ENCODE measurements at places on chromosomes 5 and 9.

DNA sequence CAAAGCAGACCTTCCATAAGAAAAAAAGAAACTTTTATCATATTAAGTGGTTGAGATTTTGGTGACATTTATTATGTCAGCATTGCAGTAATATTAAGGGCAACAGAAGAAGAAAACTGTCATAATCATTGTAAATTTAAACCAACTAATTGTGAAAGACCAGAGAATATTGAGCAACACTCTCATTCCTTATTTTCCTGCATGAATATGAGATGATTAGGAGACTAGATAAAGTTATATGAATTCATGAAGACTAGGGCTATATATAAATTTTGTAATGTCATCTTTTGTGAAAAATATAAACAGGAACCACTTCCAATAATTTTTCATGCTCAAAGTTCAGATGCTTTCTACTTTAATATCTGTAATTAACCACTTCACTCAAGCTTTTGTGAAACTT lies 974.5 kb upstream of the CDH10 start:
- DNase-seq: no peak

GRCh38 chr5:8413975-8414374 lies 545.0 kb downstream of the MTRR start:
- DNase-seq: no peak

DNA sequence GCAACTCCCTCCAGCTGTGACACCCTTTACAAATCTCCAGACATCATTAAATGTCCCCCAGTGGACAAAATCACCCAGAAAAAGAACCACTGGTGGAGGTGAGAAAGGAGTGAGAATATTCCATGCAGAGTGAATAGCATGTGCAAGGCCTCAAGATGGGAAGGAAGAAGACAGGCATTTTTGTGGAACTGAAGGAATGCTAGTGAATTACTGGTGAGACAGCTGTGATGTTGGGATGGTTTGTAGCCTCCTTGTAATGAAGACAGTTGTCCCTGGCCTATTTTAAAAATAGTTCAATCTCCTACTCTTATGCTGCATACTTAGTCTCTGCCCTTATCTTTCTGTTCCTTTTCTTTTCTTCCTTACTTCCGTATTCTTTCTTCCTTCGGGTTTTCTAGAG lies 124.9 kb upstream of the RPS23 start:
- DNase-seq: no peak

DNA sequence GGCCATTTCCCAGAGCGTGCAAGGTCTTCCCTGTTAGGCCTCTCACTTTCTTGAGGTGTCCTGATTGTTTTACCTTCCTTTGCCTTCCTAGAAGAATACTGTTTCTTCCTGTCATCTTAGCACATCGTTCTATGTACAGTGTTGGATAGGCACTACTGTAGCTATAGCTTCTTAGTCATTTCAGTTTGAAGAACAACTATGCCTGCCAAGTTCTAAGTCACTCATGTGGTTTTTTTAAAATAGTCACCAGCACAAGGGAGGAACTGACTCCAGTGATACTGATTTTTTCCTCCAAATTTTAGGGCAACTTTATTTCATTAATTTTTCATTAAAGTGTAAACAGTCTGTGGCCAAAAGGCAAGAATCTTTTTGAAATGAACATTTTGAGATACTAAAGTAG lies 122.4 kb upstream of the NR5A1 start:
- no peak for DNase-seq

- DNase-seq: no peak
Measured at GRCh38 chr9:7196467-7196866, 438.7 kb downstream of the KDM4C start.

- DNase-seq: no peak
Measured at GRCh38 chr5:15789642-15790041, 289.7 kb downstream of the FBXL7 start.

- no peak for DNase-seq
Measured at GRCh38 chr5:40480392-40480791, 199.3 kb upstream of the PTGER4 start.

GRCh38 chr9:128886211-128886891 lies 4.4 kb downstream of the LRRC8A start:
- no peak for DNase-seq

DNA sequence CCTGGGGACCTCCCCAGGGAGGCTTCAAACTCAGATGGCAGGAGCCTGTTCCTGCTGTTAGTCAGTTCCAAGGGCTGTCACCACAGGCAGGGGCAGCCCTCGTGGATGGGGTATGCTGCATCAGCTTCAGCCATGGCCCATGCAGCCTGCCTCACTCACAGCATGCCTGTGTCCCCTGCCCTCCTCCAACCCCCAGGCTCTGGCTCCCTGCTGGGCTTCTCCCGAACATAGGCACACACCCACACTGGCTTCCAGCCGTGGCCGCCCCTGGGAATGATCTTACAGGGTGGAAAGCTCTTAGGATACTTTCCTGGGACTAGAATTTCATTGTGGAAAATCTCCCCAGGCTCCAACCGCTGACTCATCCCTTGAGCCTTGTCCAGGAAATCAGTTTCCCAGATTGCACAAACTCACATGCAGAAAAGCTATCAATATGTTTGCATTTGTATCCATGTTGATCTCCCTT lies 163.8 kb downstream of the SEC61B start:
- no peak for DNase-seq
